ENCODE measurements at places on chromosomes 1 and 21. TPM values are rescaled to one million over a fixed set of nuclear protein-coding genes. Genes with fewer than 3 reads are reported as not detected.

- DNase-seq: no peak
These were observed 62.4 kb downstream of the CLDN17 start for GRCh38 chr21:30104241-30104640.

The SPRR5 gene
- total RNA-seq: not detected

- DNase-seq: no peak
These were observed 67.1 kb upstream of the CAPZB start for GRCh38 chr1:19552291-19553010.

GRCh38 chr1:10802944-10803715, 6.7 kb upstream of the CASZ1 start:
- DNase-seq: no peak

- no peak for DNase-seq
These were observed 142.8 kb upstream of the HOOK1 start for GRCh38 chr1:59671953-59672305.

- no peak for DNase-seq
These were observed 508.8 kb upstream of the CAMK1G start for GRCh38 chr1:209074575-209075250.

The LIPI gene
- not detected for total RNA-seq

GRCh38 chr1:35120458-35121133, 41.4 kb downstream of the ZMYM1 start:
- DNase-seq: no peak

DNA sequence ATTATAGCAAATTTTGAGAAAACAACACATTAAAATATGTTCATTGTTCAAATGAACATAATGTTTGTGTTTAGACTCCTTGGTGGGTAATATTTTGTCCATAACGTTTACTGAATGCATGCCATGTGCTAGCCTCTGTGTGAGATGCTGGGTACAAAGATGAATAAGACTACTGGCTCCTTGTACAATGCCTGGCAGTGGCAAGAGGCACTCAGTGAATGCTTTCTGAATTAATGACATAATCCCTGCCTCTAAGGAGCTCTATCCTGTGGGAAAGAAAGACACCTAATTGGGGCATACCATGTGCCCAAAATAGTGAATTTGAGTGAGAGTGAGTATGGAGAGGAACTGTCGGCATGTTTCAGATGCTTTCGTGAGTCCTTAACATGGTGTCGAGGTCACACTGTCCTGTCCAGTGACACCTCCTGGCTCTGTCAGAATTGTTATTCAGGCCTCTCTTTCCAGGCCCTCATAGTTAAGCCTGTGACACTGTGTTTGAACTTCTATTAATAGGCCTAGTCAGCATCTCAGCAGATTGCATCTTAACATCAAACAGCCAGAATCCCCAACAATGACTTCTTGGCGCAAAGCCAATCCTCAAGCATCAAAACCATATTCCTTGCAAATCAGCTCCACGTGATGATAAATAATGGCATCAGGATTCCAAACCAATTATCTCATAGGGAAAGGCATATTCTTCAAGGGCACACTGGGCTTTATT, 32.8 kb upstream of the S1PR1 start:
- DNase-seq: no peak

The FMO5 gene
- total RNA-seq: 19.3 TPM

The ASPM gene
- 1.8 TPM for total RNA-seq

- no peak for DNase-seq
These were observed 40.0 kb upstream of the DISP3 start for GRCh38 chr1:11438996-11439395.

- peak; percentile 57 for DNase-seq
These were observed at the start of gene CLDN14 for GRCh38 chr21:36479415-36480402. Gene CLDN14 (minus strand): TSS chr21:36480122. CDS start chr21:36461695, 18,427 bp downstream.

DNA sequence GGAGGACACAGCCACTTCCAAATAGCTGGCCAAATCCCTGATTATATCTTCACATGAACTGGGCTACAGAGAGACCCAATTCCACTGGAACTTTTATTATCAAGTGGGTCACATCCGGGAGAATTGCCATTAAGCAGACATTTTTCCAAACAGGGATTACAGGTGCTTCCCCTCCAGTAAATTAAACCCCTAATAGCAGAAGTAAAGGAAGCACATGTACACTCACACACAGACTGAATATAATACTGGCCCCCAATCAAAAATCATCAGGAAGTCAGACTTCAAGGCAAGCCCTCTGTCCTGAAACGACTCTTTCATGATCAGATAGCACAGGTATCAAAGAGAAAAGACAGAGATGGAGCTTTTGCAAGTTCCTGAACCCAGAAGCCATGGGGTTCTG, 118.6 kb upstream of the PPP2R5A start:
- DNase-seq: no peak

Data from prostate gland (tissue), 2 donors.